ENCODE measurements at places on chromosomes 16 and 17. TPM values are rescaled to one million over a fixed set of nuclear protein-coding genes. Genes with fewer than 3 reads are reported as not detected.

The LGALS9B gene
- not detected for total RNA-seq

- no peak for DNase-seq
- no peaks in the 10 kb centered on the region for H3K36me3 ChIP-seq
- no peak overlapping the region for H3K27ac ChIP-seq
These were observed 26.4 kb downstream of the GOSR1 start for GRCh38 chr17:30503558-30503957.

GRCh38 chr17:45223539-45224528 is 2.1 kb downstream of the FMNL1 start:
- DNase-seq: peak; percentile 74
- H3K4me3 ChIP-seq: peak overlapping the region; percentile 90
- no peaks in the 10 kb centered on the region for H3K36me3 ChIP-seq
- peaks cover 68% of the 10 kb centered on the region for H3K4me1 ChIP-seq

GRCh38 chr17:76461765-76462555 is 5.4 kb upstream of the AANAT start:
- H3K4me3 ChIP-seq: no peak overlapping the region
- H3K36me3 ChIP-seq: no peaks in the 10 kb centered on the region
- no peak overlapping the region for H3K27ac ChIP-seq
- H3K4me1 ChIP-seq: peaks cover 8% of the 10 kb centered on the region

- H3K4me1 ChIP-seq: no peaks in the 10 kb centered on the region
- H3K27me3 ChIP-seq: no peaks in the 10 kb centered on the region
- H3K36me3 ChIP-seq: no peaks in the 10 kb centered on the region
- peak; percentile 73 for DNase-seq
- H3K4me3 ChIP-seq: no peak overlapping the region
These were observed 30.1 kb upstream of the TNFRSF13B start for GRCh38 chr17:17001874-17002520.

The TEKT5 gene
- not detected for total RNA-seq

The CCL4L2 gene
- total RNA-seq: 37.4 TPM

DNA sequence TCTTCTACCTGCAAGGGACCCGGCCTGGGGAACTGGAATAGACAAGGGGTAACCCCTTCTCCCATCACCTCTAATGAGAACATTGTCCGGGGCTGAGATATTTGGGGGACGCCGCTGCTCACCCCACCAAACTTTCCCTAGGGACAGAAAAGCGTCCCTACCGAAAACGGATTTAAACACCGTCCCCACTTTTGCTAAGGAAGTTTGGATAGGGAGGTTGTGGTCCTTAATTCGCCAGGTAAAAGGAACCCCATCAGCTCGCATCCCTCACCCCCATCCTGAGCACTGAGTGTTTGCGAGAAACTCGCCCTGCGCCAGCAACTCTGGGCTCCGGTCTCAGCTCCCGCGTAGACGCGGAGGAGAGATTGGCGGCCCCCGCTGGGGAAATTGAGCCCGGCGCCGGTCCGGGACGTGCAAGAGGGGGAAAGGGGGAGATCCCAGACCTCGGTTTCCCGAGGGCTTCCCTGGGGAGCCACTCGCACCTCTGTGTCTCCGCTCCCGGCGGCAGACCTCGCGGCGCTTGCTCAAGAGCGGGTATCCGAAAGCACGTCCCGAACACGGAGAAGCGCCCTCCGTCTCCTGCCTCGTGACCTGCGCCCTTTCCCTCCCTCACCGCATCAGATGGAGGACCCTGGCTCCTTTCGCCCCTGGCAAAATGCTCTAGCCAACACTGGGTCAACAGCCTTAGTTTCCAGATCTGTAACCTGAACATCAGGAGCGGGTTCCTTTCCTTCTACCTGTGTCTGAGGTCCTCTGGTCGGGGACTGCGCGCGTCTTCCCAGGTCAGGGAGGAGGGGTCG is 3.1 kb upstream of the SOX9 start:
- peaks cover 48% of the 10 kb centered on the region for H3K27me3 ChIP-seq
- H3K4me3 ChIP-seq: no peak overlapping the region
- no peaks in the 10 kb centered on the region for H3K4me1 ChIP-seq
- no peaks in the 10 kb centered on the region for H3K36me3 ChIP-seq
- no peak overlapping the region for H3K27ac ChIP-seq

The C1QL1 gene
- total RNA-seq: not detected

All from natural killer cell treated with Interleukin-12 subunit alpha and Interleukin-12 subunit beta and Interleukin-15 and Interleukin-18, amount 100 ng/mL, for 72 hours (primary cell).